ENCODE measurements at places on chromosomes 4 and X.

- DNase-seq = no peak
These were observed 201.5 kb upstream of the JADE1 start for GRCh38 chr4:128608006-128608405.

GRCh38 chr4:13705521-13706041 is 78.1 kb upstream of the BOD1L1 start:
- no peak for DNase-seq

DNA sequence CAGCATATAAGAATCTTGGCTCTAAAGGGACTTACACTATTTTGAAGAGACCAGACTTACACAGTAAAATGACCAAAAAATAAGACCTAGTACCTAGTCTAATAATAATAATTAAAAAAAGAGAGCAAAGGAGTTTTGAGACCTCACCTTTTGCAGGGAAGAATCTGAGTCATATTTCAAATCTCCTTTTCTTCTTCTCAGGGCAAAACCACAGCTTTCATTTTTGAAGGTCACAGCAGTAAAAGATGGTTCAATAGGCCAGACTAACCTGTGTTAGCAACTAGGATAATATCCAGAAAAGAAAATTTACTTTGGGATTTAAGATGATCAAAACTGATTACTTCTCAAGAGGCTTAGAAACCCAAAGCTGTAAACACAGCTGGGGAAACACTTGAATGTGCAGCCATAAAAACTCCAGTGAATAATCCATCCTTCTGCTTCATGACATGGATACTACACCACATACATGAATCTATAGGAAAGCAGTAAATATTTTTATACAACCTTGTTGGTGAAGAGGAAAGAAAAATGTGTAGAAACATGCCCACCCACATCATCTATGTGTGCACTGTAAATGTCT is 25.9 kb upstream of the LNX1 start:
- no peak for DNase-seq

DNA sequence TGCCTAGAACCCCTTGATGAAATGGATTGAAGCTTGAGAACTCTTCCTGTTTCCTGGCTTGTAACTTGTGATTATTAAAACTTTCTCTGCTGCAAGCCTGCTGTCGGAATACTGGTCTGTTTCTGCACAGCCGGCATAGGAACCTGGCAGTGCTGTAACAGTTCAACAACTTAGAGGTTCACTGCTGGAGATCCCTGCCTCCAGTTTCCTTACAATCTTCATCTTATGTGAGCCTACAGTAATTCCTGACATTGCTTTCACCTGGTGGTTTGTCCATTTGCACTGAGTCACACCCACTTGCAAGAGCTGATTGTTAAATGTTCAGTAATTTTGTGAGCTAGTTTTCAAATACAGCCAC is 1.3 kb upstream of the SEPSECS start:
- no peak for DNase-seq

- DNase-seq = no peak
These were observed 93.0 kb upstream of the MTM1 start for GRCh38 chrX:150475461-150475860.

All from GM18507 (cell line).